ENCODE measurements at places on chromosomes 16 and 17.

GRCh38 chr17:40553694-40554534, 11.4 kb downstream of the CCR7 start:
- DNase-seq: peak; percentile 25

DNA sequence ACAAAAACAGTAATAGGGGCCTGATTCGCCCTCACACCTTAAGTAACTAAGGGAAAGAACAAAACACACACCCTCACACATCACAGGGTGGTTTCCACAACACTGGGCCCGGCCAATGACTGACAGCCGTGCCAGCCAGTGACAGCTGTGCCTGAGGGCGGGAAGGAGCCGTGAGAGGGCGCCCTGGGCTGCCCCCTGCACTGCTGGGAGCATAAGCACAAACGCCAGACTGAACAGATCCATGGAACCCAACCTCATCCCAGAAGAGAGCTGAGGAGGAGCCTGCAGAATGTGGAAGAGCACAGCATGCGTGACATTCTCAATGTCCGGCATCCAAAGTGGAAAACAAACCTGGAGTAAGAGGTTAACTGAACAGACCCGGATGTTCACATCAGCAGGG, 16.0 kb downstream of the CSNK1D start:
- DNase-seq: no peak

- no peak for DNase-seq
Measured at GRCh38 chr17:64683796-64684195, 21.7 kb upstream of the SMURF2 start.

DNA sequence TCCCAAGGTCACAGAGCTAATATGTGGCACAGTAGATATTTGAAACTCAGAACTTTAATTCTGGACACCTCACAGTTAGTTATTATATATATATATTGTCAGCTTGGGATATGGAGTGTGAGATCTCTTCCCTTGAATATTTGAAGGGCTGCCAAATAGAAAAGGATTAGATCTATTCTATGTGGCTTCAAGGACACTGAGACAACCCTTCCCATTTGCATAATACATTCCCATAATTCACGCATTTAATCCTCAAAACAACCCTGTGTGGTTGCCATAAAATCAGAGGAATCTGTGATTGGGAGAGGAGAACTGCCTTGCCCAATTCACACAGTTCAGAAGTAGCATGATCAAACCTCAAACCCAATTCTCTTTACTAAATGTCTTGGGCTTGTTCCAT, 365.8 kb upstream of the DYNLRB2 start:
- no peak for DNase-seq

DNA sequence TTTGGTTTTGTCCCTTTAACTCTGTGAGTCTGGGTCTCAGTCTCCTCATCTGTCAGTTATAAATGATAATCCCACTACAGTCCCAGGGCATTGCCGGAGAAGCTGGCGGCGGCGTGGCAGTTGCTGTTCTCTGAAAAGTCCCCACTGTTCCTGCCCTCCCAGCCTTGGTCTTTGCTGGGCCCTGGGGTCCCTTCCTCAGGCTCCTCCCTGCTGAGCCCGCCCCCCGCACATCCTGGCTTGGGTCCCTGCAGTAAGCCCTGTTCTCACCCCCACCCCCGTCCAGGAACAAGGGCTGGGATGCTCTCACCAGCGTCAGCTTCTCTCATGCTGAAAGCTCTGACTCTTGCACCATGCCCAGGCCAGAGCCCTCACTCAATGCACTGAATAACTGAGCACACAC, 35.3 kb upstream of the PEMT start:
- no peak for DNase-seq

DNA sequence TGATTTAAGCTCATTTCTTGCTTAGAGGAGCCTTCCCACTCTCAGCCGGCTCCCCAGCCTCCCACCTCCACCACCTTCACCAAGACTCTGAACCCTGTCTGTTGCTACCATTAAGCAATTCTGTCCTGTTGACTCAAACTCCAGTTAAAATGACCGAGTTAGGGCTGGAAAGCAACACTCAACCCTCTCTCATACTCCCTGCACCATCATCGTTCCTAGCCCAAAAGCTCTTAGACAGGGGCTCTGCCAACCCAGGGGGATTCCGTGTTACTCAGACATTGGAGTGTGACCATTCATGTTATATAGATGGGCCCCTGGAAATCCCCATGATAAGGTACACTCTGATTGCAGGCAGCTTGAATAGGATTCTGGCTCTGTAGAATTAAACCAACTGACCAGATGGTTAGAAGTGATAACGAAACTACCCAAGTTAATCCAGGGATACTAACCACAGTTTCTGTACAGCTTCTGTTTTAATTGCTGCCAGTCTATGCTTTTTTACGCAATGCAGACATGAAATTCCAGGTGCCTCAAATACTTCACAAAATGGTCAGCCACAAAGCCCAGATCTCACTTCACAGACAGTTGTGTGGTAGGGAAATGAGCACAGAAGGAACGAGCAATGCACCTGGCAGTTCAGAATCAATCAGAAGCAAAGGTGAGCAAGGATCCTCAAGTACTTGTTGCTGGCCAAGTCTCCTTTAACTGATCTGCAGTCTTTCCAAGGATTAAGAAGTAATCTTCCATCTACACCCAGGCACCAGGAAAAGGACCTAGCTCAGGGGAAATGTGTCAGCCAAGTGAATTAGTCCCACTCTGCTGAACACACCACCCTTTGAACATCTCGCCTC, 2.1 kb downstream of the SSTR2 start:
- DNase-seq: no peak

DNA sequence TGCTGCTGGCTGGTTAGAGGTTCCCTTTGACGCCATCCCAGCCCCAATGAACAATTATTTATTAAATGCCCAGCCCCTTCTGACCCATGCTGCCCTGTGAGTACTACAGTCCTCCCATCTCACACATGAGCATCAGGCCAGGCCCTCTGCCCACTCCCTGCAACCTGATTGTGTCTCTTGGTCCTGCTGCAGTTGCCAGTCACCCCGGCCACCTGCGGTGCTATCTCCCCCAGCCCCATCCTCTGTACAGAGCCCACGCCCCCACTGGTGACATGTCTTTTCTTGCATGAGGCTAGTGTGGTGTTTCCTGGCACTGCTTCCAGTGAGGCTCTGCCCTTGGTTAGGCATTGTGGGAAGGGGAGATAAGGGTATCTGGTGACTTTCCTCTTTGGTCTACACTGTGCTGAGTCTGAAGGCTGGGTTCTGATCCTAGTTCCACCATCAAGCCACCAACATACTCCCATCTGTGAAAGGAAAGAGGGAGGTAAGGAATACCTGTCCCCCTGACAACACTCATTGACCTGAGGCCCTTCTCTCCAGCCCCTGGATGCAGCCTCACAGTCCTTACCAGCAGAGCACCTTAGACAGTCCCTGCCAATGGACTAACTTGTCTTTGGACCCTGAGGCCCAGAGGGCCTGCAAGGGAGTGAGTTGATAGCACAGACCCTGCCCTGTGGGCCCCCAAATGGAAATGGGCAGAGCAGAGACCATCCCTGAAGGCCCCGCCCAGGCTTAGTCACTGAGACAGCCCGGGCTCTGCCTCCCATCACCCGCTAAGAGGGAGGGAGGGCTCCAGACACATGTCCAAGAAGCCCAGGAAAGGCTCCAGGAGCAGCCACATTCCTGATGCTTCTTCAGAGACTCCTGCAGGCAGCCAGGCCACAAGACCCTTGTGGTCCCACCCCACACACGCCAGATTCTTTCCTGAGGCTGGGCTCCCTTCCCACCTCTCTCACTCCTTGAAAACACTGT, 11.3 kb downstream of the CX3CL1 start:
- no peak for DNase-seq

DNA sequence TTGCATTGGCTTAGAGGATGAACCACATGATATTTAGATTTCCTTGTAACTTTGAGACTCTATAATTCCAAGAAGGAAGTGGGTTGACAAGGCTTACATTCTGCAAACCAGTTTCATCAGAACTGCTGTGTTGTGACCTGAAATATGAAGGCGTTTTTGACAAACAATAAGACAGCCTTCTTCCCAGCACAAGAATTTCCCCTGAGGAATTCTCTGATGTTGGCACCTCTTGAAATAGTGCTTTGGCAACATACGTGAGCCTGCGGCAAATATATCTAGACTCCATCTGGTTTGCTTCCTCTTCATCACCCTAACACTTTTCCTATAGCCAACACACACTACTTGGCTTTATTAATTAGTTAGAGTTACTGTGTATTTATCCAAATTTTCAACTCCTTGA, 585.5 kb upstream of the SOX9 start:
- no peak for DNase-seq

DNA sequence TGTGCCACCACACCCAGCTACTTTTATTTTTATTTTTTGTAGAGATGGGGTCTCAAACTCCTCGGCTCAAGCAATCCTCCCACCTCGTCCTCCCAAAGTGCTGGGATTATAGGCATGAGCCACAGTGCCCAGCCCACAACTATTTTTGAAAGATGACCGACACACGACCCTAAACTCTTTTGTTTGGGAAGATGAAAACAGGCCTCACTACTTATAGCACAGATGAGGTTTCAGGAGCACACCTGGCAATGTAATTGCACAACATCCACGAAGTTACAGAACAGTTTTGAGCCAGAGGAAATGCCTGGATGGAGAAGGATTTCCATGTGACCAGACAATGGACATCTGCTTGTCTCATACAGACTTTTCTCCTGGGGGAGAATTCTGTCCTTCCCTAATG, 43.4 kb upstream of the PRSS54 start:
- DNase-seq: no peak

- DNase-seq: no peak
Measured at GRCh38 chr16:49471038-49471727, 97.6 kb downstream of the C16orf78 start.

DNA sequence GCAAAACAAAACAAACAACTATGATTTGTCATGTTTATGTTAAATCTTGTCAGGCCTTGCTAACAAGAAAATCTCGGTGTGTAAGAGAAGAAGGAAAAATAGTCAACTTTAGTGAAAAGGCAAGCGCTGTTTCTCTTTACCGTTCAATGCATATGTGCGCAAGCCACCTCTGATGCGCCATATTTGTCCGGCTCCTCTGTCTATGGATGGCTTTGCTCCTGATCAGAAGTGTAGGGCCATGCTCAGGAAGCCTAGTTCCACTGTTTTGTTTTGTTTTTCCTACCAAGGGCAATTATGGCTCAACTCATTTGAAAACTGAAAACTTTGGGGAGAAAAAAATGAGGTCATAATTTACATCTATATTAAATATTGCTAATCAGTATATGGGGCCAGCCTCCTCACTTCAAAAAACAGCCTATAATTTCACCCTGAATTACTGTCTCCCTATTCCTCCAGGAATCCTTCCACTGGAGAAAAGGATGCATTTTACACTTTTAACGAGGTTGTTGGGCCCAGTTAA, 4.5 kb downstream of the MAF start:
- DNase-seq: no peak

DNA sequence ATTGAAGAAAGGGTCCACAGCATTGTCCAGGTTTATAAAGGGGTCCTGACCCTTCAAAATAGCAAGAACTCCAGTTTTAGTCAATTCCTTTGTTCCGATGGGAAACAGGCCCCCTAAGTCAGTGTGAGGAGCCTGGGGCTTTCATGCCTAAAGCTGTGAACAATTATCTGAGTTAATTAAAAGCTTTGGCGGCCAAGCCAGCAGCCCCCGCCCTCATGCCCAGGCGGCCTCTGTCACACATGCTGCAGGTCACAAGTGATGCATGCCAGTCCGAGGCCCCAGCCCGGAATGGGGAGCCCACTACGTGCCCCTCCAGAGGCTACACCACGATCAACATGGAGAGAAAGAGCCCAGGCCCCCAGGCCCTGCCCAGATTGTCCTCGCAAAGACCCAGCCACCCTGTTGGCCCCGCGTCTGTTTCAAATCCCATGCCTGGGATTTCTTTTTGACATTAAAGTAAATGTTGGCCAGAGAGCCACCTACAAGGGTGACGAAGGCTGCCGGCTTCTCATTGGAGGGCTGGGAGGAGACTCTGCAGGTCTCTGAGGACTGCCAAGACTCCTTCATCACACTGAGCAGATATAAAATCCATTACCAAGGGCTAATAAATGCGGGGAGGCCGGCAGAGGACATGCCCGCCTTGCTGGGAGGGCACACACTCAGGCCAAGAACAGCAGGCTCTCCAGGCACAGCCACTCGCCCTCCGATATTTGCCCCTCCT, 14.5 kb upstream of the PITPNM3 start:
- DNase-seq: no peak

DNA sequence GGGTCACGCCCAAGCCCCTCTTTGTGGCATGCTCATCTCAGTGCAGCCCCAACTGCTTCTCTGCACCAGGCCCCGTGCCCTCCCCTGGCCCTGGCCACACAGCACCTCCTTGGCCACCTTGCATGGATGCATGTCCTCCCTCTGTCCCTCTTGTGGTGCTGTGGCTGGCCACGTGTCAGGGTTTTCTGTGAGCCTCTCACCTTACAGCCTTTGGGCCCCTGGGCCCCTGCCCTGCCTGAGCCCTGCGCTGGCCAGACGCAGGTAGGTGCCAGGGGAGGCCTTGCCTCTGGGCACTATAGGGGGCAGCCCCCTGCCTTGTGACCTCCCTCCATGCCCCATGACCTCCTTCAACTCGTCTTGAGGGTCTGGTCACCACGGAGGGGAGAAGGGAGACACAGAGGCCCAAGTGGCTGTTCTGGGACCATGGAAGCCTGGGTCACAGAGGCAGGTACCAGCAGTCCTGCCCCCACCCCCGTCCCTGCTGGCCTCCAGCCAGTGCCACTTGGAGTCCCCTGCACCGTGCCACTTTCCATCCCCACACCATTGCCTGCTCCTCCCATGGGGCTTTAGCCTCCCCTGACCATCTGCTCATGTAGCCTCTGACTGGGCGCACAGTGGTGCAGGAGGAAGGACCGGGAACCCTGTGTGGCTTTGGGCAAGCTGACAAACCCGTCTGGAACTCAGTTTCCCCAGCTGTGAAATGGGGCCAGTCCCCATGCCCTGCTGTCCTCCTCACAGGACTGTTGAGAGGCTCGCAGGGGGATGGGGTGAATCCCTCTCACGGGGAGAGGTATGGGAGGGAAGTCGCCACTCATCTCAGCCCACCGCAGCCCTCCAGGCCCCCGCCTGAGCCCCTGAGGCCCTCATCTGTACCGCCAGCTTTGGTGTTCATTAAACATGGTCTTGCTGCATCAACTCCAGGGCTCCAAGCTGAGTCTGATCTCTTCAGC, 11.5 kb upstream of the ATP6V0C start:
- no peak for DNase-seq

GRCh38 chr17:74457146-74457819, 9.2 kb upstream of the CD300A start:
- no peak for DNase-seq

GRCh38 chr17:80000981-80001775, 34.5 kb downstream of the TBC1D16 start:
- no peak for DNase-seq

DNA sequence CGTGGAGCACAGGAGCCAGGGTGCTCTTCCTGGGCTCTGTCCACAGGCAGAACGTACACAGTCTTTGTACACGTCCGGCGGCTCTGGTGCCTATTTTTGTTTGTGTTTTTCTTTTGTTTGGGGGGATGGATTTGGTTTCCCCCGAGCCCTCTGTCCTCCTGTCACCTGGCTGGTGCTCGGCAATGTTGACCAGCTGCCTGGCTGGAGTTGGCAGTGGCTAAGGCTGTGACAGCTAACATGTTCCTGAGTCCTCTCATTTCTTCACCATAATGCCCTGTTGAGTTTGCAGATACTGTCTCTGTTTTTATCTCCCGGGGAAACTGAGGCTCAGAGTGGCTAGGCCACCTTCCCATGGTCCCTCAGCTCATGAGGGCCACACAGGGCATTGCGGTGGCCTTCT, 25.7 kb downstream of the MAPT start:
- no peak for DNase-seq

- DNase-seq: no peak
Measured at GRCh38 chr16:58492735-58493134, 7.2 kb upstream of the NDRG4 start.

- no peak for DNase-seq
Measured at GRCh38 chr17:10499950-10500349, 18.4 kb downstream of the MYH1 start.
